ENCODE measurements at places on chromosomes 12 and 14.

GRCh38 chr12:124434951-124435805 lies 132.2 kb downstream of the NCOR2 start:
- DNase-seq, result no peak

DNA sequence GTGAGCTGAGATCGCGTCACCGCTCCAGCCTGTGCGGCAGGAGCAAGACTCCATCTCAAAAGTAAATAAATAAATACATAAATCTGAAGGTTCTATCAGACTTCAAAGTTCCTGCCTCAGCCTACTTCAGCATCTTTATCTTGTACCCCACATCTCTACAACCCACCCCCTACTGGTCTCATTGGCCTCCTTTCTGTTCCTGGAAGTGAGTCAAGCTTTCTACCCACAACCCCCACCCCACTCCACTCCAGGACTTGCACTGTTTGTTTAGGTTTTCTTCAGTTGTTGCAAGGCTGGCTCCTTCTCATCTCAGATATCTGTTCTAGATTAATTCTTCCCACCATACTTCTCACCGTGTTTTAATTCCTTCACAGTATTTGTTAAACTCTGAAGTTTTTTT lies 714 bp upstream of the PSMC6 start:
- DNase-seq, result no peak

DNA sequence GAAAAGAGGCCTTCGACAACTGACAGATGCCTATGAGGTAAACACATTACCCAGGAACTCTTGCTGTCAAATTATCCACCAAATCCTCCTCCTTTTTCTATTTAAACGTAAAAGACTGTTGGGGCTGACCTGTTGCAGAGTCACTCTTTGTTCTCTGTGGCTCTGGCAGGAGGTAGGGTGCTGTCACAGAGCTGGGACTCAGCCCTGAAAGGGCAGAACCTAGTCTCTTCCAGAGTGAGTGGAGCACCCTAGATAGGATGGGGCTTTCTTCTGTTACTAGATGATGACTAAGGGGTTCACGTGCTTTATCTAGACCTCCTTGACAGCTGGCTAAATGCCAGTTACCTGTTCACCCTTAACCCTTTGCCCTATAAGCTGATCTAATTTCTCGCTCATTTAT lies 25.7 kb downstream of the FNTB start:
- DNase-seq, result no peak

GRCh38 chr12:130081117-130081805 lies 81.0 kb upstream of the FZD10 start:
- DNase-seq, result no peak

GRCh38 chr14:102695167-102695555 lies 82.1 kb upstream of the TRAF3 start:
- no peak for DNase-seq

GRCh38 chr14:77965919-77966435 lies 166.1 kb downstream of the ADCK1 start:
- peak; percentile 45 for DNase-seq

DNA sequence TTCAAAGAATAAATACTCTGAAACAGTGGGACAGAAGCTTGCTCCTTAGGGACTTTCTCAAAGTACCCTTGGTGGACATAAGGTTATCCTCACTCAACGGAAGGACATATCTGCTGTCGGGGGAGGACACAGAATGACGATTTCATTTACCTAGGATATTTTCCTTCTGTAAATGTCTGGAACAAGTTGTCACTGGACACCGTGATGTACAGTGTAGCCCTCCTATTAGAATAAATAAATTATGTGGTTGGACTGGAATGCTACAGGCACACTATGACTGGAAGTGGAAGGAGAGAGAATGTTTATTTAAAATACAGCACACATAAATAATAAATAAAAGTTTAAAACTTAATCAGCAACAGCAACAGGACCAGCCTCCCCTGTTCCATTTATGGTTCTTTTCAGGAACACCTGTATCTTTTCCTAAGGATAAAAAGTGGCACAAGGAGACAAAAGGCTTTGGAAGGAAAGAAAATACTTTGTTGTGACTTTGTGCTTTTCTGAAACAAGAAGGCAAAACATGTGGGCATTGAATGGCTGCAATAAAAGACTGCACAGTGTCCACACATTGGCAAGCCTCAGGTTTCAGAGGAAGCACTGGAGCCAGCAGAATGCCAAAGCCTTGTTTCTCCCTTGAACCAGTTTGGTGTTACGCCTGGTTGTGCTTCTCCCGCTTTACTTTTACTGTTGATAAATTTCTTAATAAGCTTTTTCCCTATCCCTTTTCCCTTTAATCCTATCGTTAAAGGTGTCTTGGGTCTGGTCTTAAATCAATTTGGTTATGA lies 36.8 kb downstream of the FGD4 start:
- no peak for DNase-seq

DNA sequence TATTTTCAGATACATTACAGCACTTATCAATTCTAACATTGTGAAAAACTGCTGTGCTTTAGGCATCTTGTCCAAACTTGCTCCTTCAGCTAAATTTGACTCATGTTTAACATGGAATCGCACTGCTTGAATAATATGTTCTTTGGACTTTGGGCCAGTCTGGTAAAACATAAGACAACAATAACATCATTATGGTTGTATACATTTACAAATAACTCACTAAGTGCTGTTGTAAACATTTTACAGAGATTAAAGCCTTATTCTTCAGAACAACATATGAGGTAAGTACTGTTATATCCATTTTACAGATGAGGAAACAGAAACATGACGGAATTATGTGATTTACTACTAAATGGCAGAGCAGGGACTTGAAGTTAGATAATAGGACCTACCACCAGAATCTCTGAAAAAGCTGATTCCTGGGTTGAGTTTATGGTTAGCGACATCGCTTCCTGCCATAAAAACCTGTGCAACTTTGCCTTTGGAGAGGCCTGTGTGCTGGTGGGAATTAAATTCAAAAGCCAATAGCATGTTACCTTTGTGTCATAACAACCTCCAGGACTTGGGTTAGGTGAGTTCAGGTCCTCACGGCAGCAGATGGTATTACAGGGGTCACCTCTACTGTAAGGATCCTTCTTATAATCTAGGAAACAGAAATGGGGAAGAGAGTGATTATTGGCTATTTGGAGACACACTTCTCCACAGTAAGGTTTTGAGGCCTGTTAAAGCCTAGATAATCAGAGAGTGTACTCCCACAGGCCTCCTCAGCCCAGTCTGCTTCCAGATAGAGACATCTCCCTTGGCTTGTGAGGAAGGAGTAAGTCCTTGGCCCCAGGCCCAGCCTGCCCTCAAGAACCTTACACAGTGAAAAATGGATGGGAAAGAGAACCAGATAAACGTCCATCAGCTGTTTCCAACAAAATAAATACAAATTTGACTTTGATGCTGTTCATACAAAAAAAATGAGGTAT lies 61.8 kb downstream of the PLBD1 start:
- no peak for DNase-seq

GRCh38 chr14:55138091-55138490 lies 9.0 kb downstream of the LGALS3 start:
- DNase-seq, result no peak

DNA sequence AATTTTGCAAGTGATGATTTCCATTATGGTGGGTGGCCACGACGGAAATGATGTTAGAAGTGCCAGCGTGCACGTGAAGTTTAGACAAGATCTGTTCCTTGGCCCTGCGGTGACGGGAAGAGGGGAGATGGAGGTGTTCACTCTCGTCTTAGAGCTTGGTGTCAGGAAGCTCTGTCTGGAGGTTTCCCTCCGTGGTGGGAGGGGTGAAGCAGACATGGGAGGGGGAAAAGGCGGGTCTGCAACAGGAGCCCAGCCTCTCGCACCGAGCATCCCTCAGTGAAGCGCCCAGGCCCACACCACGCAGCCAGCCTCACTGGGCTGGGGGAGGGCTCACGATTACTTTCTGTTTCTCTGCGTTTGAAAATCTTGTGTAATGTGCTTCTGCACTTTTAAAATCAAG lies 26.3 kb downstream of the EML1 start:
- DNase-seq, result no peak

DNA sequence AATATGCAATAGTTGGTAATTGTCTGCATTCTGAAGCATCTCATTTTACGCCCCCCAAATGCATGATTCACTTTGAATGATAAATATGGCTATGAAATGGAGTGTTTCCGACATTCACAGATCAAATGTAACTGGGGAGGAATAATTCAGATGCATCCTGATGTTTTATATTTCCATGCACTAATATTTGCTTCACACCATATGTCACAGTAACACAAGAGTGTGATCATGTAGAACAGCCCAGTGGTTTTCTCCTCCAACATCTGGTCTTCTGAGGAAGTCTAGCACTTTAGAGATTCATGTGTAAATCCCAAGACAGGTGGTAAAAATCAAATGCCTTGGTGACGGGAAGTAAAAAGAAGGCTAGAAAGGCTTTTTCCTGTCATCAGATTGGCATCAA lies 273.1 kb downstream of the DIO2 start:
- no peak for DNase-seq

DNA sequence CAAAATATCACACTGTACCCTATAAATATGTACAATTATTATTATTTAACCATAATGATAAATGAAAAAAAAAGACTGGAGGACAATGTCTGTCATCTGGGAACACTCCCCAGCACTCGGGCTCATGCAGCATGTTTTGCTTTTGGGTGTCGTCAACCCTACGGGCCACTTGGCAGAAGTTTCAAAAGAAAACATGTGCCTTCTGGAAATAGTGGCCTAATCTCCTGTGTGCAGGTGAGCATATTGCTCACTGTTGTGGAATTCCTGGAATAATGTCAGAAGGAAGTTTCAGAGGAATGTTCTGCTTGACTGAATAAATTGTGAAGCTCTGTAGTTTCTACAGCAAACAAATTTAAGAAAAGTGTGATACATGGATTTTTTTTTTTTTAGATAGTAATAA lies 298.3 kb downstream of the SSPN start:
- DNase-seq, result no peak

DNA sequence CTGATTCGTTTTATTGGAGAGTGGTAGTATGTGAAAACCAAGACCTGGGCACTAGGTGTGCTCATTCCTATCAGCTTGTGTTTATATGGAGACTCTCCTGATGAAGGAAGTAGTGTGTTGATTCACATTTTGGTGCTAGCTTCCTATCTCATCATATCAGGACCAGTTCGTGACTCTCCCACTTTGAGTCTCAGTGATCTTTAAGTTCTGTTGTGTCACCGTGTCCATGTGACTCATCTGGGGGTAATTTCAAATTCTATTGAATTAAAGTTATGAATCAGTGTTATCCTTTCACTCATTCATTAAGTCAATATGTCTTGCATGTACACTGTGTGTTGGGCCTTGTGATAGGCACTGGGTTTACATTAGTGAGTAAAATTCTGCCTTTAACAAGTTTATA lies 180.2 kb downstream of the CACNA1C start:
- no peak for DNase-seq

- no peak for DNase-seq
Observed at GRCh38 chr14:91980157-91980556, 32.7 kb upstream of the FBLN5 start.

DNA sequence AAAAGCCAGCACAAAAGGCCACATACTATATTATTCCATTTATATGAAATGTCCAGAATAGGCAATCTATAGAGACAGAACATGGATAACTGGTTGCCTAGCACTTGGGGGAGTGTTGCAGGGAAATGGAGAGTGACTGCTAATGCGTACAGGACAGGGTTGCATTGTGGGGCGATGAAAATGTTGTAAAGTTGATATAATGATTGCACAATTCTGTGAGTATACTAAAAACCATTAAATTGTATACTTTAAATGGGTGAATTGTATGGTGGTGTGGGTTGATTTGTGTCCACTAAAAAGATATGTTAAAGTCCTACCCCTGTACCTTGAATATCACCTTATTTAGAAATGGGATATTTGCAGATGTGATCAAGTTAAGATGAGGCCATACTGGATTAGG lies 7.0 kb upstream of the CAPRIN2 start:
- no peak for DNase-seq

GRCh38 chr14:74628418-74628817 lies 16.4 kb upstream of the LTBP2 start:
- no peak for DNase-seq

- no peak for DNase-seq
Observed at GRCh38 chr12:57765698-57766463, 997 bp downstream of the CYP27B1 start.

GRCh38 chr12:64903479-64904152 lies 79.2 kb downstream of the TBC1D30 start:
- no peak for DNase-seq

- DNase-seq, result no peak
Observed at GRCh38 chr14:89078021-89078795, 253.8 kb downstream of the TTC8 start.

GRCh38 chr14:69615121-69615495 lies 3.7 kb downstream of the SUSD6 start:
- no peak for DNase-seq

DNA sequence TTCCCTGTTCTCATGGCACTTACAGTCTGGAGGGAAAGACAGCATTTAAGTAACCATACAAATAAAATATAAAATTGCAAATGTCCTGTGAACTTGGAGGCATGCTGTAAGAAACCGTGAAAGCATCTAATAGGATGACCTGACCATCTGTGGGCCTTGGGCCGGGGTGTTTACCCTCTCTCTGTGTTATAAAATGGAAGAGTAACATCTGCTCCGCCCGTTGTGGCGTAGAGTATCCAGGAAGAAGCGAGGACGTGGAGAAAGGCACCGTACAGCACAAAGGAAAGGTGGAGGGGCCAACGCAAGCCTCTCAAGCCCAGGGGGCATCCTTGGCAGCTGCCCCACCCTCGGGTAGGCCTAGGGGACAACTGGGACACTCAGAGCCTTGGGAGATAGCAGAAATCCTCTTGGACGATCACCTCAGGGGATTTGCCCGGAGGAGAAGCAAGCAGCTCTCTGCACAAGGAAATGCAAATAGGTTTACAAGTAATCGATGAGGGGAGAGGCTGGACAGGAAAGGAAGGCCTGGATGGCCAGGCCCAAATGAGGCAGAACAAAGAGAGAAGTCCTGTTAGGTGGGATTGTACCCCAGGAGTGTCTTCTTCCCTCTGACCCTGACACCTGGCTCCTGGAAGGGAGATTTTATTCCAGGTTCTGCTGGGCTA lies 26.2 kb downstream of the VSX2 start:
- DNase-seq, result no peak

DNA sequence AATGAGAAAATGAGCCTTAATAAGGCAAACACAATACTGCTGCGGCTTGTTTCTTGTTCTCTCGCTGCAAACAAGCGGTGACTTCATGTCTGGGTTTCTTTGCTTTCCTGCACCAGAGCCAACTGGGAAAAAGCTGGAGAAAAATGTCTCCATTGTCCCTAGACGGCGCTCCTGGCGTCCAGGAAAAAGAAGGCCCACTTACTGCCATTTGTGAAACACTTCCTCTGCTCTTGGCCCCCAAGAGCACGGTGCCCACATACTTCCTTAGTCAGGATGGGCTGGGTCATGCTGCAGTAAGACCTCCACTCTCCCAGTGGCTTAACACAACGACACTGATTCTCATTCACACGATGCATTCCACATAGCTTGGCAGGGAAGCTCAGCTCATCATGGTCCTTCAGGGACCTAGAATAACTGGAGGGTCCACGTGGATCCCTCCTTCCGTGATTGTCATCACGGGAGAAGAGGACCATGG lies 86.0 kb upstream of the BCL11B start:
- DNase-seq, result no peak

DNA sequence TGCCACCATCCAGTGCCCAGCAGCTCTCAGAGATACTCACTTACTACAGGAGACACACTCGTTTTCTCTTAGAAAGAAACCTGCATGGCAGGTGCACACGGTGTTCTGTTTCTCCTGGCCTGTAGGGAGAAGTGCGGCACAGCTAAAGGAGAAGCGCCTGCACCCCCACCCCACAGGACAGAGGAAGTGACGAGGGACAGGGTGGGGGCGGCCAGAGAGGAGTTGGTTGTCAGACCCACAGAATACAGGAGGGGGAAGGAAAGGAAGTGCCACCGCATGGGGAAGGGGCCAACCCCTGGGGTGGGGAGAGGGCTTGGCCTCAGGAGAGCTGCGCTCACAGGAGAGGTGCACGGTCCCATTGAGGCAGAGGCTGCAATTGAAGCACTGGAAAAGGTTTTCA lies 8.8 kb downstream of the TNFRSF1A start:
- no peak for DNase-seq
